ENCODE measurements at places on chromosomes 2 and 18.

DNA sequence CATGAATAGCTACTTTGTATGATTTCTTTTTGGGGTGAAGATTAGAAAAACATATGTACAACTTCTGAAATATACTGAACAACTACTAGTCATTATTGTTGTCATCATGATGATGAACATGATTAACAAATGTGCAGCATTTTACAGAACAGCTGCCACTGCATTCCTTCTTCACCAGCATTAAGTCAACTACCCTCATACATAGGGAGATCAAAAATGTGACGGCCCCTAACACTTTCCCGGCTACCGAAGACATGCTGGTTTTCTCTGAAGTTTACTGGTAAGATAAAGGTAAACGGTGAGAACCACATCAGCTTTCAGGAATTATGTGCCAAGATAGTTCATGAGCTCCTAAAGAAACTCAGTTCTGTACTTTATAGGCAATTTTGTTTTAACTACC is 121.0 kb upstream of the LRATD1 start:
- no peak for DNase-seq

DNA sequence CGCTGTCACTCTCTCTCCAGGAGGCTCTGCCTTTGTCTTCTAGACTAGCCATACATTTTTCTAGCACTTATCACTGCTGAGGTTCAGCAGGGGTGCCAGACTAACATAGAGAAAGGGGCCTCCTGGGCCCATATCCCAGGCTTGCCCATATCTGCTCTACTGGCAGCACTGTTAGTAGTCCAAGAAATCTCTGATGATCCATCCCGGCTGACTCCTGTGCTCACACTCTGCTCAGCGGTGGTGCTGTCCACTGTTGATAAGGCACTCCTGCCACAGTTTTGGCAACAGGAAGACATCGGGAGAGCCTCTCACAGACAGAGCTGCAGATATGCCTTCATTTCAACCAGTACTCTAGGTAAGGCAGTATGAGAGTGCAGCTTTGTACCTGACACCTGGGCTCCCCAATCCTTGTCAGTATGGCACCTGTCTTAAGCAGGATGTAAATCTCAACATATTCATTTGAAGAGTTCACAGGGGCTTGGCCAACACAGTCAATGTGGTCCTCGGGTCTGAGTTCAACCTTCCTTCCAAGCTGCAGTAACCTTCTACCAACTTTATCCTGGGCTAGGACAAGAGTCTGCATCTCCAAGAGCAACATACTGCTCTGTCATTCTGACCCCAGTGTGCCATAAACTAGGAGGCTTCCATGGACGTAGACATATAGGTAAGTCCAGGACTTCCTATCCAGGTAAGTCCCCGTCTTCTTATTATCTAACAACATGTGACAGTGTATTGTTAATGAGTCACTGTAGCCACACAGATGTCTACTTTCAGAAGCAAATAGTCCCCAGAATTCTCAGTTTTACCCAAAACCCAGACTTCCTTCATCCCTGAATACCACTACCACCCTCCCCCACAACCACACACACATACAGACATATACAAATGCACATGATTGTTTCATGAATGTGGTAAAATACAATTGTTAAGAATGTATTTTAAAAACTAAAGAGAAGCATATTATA is 16.2 kb downstream of the KLF7 start:
- no peak for DNase-seq

DNA sequence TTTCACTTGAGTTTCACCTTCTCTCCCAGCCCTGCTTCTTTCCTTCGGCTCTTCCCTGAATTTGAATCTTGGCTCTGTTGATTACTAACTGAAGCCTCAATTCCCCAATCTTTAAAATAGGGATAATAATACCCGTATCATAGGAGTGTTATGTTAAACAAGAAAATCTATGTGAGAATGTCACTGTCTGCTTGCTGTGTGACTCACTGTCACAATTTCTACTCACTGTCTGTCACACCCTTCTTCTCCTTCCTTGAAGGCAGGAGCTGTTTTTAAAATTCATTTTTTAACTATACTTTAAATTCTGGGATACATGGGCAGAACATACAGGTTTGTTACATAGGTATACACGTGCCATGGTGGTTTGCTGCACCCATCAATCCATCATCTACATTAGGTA is 141.6 kb upstream of the CXCR4 start:
- no peak for DNase-seq

DNA sequence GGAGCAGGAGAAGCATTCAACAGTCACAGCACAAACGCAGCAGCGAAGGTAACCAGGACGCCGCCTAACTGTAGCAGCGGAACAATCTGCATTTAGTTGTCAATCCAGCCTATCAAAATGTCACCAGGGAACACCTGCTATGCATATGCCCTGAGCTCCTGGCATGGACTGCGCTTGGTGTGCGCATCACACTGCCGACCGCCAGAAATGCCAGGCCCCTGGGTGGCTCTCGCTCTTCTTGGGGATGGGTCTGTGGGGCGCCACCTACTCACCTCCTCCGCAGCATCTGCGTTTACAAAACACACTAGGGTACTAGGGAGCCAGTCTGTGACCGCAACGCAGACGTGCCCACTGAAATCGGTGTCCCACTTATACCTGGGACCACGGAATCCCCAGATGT is 31.7 kb downstream of the ZNF516 start:
- no peak for DNase-seq

GRCh38 chr2:119455066-119455718 is 23.5 kb downstream of the TMEM37 start:
- no peak for DNase-seq

GRCh38 chr2:55031505-55031904 is 18.7 kb downstream of the RTN4 start:
- no peak for DNase-seq

DNA sequence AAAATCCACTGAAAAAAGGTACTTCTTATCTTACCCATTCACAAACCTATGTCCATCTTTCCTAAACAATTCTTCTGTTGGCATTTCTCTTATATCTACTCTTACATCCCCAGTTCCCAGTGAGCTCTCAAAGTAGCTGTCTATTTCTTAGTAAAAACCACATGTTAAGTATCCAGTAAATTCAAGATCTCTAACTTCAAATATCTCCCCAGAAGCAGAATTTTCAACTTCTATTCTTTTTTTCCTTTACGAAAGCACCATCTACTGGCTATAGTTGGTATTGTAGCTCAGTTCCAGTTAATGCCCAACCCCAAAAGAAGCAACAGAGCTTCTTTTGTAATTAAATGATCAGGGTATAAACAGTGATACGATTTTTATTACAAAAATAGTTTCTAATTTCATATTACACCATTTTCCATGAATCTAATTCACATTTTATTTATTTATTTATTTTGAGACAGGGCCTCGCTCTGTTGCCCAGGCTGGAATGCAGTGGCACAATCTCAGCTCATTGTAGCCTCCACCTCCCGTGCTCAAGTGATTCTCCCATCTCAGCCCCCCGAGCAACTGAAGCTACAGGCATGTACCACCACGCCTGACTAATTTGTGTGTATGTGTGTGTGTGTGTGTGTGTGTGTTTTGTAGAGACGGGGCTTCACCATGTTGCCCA is 28.5 kb downstream of the HRH4 start:
- no peak for DNase-seq

GRCh38 chr2:201126308-201127151 is 10.6 kb downstream of the CFLAR start:
- DNase-seq = no peak

DNA sequence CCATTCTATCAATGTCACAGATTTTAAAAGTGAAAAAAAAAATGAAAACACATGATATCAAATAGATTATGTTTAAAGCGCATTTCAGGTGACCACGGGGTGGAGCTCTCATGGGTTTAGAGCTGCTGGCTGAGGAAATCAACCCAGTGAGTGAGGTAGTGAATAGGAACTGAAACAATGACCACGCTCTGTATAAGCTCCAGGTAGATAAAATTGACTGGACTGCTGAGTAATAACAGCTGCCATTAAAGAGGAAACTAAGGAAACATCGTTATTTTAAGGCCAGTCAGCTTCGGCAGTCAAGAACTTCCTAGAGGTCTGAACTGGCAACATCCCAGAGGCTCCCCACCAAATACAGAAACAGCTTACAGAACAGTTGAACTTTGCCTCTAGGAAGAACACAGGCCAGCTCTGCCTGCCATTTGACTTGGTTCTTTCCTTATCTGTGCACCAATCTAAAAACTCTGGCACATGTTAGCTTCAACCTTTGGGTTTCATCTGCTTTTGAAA is 185.9 kb downstream of the PDE1A start:
- DNase-seq = peak; percentile 48

DNA sequence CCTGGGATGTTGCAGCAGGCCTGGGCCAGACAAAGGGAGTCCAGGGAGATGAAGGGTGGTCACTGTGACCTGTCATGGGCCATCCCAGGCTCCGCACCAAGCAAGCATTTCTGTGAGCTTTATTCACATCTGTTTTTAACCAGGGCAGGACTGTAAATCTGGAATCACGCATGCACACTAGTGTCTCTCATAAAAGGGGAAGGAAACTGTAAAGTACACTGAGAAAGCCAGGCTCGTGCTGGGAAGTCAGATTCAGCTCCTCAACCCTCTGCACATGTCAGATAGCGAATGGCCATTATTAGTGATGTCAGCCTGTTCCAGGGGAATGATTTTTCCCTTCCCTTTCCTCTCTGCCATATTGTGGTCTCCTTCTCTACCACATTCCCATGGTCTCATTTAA is 818.6 kb upstream of the RAB6C start:
- DNase-seq = no peak

DNA sequence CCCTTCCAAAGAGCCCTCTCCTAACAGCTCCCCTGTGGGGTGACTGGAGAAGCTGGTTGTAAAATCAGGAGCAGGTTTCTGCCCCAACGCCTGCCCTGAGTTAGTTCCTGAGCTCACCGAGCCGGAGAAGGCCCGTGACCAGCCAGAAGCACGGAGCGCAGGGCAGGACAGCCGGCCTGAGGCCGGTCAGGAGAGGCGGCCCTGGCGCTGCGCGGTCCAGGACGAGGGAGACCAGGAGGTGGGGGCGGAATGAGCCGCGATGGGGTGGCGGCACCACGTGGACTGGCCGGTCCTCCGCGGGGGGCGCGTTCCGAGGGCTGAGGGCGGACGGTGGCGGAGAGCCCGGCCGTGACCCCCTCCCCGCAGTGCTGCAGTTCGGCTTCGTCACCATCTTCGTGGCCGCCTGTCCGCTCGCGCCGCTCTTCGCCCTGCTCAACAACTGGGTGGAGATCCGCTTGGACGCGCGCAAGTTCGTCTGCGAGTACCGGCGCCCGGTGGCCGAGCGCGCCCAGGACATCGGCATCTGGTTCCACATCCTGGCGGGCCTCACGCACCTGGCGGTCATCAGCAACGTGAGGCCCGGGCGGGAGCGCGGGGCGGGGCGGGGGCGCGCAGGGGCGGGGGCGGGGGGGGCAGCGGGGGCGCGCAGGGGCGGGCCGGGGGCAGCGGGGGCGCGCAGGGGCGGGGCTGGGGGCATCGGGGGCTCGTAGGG is 29.0 kb downstream of the ANO7 start:
- DNase-seq = peak; percentile 63

DNA sequence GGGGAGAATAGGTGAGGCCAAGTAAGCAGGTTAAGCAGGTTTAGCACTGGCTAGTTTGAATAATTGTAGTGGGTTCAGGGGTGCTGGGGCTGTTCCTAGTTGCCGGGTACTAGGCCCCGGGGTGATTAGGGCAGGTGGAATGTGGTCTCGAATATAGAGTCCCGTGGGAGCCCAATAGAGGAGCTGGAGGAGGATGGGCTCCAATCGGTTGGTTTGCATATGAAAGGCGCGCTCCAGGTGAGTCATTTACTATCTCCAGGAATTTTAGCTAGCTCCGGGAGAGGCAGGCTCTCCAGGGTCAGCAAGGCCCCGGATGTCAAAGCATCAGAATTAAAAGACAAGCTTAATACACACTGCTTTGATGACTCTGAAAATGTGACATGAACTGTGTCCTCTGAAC is 304.0 kb downstream of the ZNF521 start:
- no peak for DNase-seq

GRCh38 chr2:55452879-55453278 is 33.2 kb upstream of the CCDC88A start:
- no peak for DNase-seq

DNA sequence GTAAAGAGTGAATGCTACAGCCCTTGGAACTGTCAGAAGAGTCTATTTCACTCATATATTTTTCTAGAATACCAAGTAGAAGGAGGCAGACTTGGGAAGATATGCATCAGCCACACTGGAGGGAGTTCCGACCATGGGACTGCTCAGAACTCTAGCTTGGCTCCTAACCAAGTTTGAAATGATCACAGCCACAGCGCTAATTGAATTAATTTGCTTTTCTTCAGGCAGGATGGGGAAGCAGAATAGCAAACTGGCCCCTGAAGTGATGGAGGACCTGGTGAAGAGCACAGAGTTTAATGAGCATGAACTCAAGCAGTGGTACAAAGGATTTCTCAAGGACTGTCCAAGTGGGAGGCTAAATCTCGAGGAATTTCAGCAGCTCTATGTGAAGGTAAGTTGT is 51.4 kb downstream of the VSNL1 start:
- DNase-seq = no peak

DNA sequence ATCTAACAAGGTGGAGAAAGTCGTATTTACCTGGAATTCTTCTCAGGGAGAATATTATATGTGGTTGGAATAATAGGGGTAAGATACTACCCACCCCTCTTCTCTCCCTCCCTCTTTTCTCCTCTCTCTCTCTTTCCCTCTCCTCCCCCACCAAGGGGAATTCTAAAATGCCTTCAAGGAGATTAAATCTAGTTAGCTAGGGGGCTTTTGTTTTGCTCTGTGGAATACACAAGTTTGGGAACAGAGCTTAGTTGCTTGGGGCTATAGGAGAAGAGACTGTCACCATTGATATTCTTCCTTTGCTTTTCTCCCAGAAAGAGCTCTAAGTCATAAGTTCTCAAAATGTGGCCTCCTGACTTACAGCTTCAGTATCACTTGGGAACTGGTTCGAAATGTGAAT is 34.5 kb downstream of the TAF1B start:
- no peak for DNase-seq

DNA sequence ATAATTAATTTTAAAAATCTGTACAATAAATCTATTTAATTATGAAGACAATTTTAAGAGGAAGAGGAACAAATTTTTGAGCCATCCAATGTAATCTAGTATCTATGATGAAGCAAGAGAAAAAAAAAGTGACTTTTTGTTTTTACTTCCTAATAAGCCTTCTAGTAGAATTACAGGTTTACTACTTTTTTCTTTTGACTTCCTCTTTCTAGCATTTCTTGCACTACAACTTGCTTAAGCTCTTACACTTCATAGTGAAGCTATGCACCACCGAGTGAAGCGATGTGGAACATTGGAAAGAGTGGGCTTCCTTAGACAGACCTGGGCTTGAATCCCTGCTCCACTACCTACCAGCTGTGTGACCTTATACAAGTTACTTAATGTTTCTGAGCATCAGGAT is 2.1 kb downstream of the SERPINB2 start:
- DNase-seq = no peak

DNA sequence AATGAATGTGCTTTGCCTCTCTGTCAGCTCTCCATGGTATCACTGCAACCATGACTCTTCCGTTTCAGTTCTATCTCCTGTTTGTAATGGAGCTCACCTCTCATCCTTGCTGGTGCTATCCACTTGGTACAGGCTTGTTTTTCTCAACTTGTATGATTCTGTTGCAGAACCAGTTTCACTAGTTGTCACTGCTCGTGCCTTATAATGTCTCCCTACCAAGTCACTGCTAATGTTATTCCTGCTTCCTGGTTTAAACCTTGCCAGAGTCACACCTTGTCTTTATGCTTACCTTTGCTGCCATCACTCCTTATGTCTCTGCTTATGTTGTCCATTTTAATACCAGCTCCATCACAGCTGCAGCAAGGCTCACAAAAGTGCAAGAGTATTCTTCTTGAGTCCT is 1191.0 kb upstream of the LRRTM1 start:
- peak; percentile 11 for DNase-seq

GRCh38 chr2:236970656-236971010 is 115.1 kb upstream of the COPS8 start:
- DNase-seq = no peak

GRCh38 chr2:237485304-237485703 is 1.7 kb upstream of the MLPH start:
- no peak for DNase-seq
